ENCODE measurements at places on chromosomes 7 and 10.

DNA sequence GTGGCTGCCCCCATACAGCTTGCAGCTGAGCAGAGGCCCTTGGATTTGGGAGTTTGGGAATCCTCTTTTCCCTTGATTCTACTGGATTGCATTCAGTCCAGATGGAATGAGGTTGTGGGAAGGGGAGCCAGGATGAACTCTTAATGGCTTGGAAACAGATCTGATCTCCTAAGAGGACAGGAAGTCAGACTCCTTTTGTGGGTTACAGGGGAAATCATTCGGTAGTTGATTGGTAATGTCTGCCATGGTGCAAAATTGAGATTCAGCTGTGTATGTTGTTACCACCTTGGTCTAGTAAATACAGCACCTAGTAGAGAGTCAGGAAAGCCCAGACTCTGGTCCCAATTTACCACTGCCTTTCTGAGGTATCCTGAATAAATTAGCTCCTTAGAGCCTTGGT, 144.2 kb upstream of the TNRC18 start:
- no peak for DNase-seq

GRCh38 chr7:19116121-19117090, 1.0 kb downstream of the TWIST1 start:
- DNase-seq = peak; percentile 39

DNA sequence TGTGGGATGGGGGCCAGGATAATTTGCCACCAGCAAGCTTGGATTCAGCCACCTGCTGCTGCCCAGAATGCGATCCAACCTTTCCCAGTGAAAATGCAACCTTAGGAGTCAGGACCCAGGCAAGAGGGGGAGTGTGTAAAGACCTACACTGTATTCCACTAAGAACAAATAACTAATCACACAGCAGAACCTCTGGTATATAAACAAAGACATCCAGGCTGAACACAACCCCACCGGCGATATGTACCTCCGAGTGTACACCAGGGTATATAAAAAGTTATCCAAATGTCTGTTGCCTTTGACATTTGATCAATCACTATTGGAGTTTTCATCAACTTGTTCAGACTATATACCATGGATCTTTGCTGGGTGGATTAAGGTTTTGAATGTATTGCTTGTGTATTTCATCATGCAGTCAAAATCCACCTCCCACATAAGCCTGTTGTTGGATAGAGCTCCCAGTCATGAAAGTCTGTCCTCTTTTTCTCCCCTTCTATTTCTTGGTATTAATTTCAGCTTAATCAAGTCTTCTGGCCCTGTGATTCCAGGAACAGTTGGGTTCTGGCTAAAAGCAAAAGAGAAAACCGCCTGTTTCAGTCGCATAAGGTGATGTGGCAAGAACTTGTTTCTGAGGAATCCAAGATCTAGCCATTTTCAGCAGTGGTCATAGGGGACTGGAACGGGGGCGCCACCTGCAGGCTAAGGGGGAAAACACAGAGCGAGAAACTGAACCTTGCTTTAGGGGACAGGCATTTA, 290.7 kb downstream of the CCDC3 start:
- peak; percentile 72 for DNase-seq

DNA sequence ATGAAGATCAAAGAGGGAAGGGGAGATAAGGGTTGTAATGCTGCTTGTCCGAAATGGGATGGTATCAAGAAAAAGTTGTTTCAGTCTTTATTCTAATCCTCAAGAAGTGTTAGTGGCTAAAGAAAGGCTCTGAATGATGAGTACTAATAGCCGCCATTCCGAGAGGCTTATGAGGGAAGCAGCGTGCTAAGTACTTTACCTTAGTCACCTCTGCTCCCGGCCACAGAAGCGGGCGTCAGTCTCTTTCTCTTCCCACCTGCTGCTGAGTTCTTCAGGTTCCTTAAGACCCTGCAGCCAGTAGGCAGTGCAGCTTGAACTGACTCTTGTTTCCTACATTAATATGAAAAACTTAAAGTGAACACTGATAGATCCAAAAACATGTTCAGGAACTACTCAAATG, 73.1 kb downstream of the EEPD1 start:
- no peak for DNase-seq

DNA sequence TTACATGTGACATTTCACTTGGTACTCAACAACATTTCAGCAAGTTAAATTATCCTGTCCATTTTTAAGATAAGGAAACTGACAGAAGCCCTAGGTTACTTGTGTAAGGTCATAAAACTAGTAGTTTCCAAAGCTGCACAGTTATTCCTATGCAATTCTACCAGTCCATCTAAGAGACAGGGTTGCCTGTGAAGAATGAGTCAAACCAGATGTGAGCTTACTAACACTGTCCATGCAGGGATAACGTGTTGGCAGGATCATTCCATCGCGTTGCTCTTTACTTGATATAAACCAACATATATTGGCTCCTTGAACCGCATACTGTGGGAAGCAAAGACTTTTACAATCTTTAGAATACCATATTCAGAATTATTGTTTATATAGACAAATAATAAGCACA, 280.9 kb upstream of the HGF start:
- DNase-seq = peak; percentile 13

DNA sequence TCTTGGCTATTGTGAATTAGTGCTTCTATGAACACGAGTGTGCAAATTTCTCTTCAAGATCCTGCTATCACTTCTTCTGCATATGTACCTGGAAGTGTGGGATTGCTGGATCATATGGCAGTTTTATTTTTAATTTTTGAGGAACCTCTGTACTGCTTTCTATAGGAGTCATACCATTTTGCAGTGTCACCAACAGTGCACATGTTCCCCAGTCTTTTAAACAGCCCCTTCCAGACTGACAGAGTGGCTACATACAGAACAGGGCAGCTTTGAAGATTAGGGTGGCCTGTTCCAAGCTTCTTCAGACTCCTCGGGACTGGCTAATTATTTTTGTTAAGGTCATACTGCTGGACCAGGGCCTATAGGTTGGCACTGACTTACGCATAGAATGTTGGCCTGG, 82.9 kb downstream of the AUTS2 start:
- no peak for DNase-seq

GRCh38 chr10:113061054-113061430, 111.0 kb downstream of the TCF7L2 start:
- no peak for DNase-seq

DNA sequence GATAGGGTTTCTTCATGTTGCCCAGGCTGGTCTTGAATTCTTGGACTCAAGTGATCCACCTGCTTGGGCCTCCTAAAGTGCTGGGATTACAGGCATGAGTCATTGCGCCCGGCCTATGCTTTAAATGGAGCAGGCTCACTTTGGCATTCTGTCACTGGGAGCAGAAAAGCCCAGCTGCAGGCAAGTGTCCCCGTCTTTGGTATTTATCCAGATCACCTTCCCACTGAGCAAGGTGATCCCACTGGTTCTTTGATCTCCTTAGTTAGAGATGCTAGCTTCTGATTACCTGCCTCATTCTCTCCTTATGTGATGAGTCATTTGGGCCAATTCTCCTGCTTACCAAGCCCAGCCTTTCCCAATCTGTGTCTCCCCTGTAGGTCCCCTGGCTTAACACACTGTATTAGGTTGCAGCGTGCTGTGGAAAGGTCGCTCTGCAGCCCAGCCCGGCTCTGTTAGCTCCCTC, 39.3 kb downstream of the SPDYE5 start:
- DNase-seq = no peak

- no peak for DNase-seq
Measured at GRCh38 chr7:444606-445005, 75.0 kb downstream of the PDGFA start.

Measured in AG08396 (cell line).